ENCODE measurements at places on chromosomes 2 and 18. TPM values are rescaled to one million over a fixed set of nuclear protein-coding genes. Genes with fewer than 3 reads are reported as not detected.

DNA sequence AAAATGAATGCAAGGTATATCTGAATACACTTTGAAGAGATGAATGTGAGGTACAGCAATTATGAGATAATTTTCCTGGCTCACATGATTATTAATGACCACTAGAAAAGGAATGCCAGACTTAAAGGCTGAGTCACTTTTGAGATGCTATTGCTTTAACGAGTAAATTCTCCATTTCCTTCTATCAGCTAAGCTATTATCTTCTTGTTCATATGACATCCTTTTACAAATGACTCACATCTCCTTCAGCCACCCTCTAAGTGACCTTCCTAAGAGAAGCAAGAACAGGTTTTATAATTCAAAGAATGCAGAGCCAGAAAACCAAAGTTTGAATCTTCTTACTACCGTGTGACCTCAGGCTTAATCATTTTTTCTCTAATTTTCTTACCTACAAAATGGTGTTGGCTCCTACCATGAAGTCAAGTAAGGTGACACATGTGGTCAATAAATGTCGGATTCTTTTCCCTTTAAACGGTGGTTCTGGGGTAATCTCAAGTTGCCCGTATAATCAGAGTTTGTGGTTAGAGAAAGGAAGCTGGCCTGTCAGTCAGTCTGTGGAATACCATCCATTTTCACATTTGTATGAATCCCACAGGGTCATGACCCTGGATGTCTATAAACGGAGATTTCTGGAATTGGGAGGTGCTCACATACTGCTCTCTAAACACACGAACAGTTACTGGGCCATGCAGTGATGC lies 184.0 kb upstream of the PID1 start:
- no peak for DNase-seq

Gene TWSG1
- polyA plus RNA-seq, result 83.5 TPM

Gene CEP76
- 9.2 TPM for polyA plus RNA-seq

- DNase-seq, result no peak
These were observed 6.4 kb downstream of the GALNT14 start for GRCh38 chr2:31131871-31132270.

- DNase-seq, result no peak
These were observed 618 bp upstream of the TNS1 start for GRCh38 chr2:218003281-218003944.

GRCh38 chr2:170394641-170395387 lies 216.9 kb downstream of the MYO3B start:
- no peak for DNase-seq

Gene SCN2A
- polyA plus RNA-seq, result 2.1 TPM

Gene CPLX4
- polyA plus RNA-seq, result 0.14 TPM

- DNase-seq, result no peak
These were observed 48.4 kb downstream of the MAP2 start for GRCh38 chr2:209472112-209472832.

Gene FBLN7
- 9.8 TPM for polyA plus RNA-seq

DNA sequence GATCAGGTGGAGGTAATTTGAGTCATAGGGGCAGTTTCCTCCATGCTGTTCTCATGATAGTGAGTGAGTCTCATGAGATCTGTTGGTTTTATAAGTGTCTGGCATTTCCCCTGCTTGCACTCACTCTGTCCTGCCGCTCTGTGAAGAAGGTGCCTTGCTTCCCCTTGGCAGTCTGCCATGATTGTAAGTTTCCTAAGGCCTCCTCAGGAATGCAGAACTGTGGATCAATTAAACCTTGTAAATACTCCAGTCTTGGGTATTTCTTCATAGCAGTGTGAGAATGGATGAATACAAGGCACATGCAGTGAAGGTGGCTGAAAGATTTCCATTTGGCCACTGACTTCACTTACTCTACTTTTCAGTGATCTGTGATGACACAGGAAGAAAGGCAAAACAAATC lies 133.7 kb downstream of the SH3BP4 start:
- no peak for DNase-seq

Gene TMEM198
- 3.0 TPM for polyA plus RNA-seq

Gene ARHGAP15
- polyA plus RNA-seq, result 4.1 TPM

Gene FAM124B
- polyA plus RNA-seq, result 3.4 TPM

GRCh38 chr2:228786901-228787300 lies 484.2 kb downstream of the PID1 start:
- no peak for DNase-seq

Gene ITGB6
- 0.64 TPM for polyA plus RNA-seq

DNA sequence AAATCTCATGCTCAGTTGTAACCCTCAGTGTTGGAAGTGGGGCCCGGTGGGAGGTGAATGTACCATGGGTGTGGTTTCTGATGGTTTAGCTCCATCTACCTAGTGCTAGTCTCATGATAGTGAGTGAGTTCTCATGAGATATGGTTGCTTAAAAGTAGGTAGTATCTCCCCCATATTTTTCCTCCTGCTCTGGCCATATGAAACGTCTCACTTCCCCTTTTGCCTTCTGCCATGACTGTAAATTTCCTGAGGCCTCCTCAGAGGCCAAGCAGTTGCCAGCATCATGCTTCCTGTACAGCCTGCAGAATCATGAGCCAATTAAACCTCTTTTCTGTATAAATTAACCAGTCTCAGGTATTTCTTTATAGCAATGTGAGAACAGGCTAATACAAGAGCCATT lies 62.8 kb upstream of the RNF152 start:
- DNase-seq, result no peak

Data from left renal pelvis (tissue), 4 donors.